ENCODE measurements at places on chromosomes 7 and 10.

GRCh38 chr7:130982160-130982638 is 248.2 kb upstream of the KLF14 start:
- peak; percentile 81 for DNase-seq

- no peak for DNase-seq
Measured at GRCh38 chr10:32417911-32418547, 27.9 kb upstream of the CCDC7 start.

DNA sequence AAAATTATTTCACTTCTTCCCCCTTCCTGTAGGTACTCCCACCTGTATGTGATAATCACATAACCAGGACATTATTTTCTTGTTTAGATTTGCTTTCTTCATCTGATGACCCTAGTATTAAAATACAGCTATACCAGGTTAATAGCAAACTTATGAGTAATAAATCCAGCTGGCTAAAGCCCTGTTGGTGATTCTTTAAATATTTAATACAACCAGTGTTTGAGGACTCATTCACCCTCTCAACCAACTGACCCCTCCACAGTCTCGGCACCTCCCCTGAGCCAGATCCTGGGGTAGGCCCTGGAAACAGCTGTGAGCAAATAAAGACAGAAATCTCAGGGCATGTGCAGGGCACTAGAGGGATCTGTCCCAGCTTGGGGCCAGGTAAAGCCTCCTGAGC is 58.5 kb downstream of the BLNK start:
- no peak for DNase-seq

GRCh38 chr7:149680331-149681025 is 92.9 kb downstream of the ZNF467 start:
- no peak for DNase-seq

DNA sequence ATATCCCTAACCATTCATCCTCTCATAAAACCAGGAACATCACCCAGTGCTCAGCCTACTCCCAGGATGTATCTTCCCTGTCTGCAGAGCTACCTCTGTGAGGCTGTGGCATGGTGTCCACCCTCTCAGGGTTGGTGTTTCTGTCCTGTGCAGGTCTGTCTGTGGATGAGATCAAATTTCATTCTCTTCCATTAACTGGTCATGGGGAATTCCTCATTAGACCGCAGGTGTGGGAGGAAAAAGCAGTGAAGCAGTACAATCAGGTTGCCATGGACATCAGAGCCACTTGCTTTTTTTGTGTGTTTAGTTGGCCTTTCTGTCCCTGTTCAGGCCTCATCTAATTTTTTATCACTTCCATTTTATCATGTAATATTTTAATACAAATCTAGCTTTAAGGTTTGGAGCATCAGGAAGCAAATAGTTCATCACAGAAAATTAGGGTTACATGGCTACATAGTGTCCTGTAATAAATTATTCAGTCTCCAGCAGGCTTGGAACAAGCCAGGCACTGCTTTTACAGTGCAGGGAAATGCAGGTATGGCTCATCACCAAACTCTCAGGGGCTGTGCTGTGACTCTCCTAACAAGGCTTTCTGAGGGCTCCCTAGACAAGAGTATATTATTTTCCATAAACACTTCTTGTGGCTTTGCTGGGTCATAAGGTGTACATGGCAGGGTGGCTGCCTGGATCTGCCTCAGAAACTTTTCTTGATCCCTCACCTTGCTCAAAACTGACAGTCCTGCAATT is 594.9 kb upstream of the IGFBP3 start:
- DNase-seq, result no peak

DNA sequence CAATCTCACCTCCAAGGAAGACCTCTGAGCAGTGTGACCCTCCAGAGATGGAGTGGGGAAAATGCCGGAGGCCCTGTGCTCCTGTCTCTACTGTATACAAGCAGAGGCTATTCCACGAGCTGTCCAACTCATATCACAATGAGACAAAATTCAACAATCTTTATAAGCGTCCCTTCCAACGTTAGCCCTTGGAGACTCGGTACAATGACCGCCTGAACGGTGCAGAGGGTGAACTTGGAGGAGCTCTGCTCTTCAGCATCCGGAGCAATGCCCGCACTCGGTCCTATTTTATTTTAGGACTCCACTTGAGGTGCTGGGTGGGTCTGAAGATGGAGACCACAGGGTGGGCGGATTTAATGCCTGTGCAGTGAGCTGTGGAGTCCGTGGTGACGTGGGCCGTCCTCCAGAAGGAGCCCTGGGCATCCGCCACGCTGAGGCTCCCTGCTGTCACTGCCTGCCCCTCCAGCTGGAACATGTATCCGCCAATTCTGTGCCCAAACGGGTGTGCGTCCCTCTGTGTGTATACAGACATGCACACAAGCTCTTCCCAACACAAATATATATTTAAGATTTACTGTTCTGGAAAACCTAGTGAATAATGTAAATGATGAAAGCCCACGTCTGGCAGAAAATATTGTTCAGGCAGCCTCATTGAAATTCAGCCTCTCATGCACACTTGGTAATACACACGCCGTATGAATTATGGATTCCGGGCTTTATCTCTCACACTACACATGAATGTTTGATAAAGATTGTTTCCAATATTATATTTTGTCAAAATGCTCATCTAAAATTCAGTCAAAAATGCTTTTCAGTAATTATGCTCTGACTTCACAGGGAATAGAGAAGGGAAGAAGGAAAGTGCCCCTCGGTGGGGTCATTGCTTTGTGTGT is 239.9 kb upstream of the ZMIZ1 start:
- no peak for DNase-seq

DNA sequence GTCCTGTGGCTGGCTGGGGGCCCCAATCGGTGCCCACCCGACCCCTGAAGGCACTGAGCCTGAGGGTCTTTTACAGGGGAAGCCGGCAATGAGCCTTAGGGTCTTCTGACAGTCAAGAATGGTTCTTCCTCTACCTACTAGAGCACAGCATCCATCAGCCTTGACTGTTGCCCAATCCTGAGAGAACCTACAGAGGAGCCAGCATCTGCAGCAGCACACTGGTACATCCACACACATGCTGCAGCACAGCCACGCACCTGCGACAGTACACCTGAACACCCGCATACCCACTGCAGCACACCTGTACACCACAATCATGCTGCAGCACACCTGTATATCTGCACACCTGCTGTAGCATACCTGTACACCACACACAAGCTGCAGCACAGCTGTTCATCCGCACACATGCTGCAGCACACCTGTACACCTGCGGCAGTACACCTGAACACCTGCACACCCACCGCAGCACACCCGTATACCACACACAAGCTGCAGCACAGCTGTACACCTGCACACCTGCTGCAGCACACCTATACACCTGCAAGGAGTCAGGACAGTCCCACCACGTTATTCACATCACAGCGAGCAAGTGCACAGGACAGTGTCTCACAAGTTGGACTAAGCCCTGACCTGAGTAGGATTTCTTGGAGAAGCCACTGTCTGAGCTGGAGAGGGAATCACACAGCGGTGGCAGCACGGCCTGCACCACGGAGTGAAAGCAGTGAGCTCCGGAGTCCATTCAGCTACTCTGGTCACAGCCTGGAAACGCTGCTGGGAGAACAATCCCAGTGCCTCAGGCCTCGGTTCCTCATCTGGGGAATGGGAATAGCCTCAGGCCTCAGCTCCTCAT is 56.4 kb downstream of the VIPR2 start:
- no peak for DNase-seq

DNA sequence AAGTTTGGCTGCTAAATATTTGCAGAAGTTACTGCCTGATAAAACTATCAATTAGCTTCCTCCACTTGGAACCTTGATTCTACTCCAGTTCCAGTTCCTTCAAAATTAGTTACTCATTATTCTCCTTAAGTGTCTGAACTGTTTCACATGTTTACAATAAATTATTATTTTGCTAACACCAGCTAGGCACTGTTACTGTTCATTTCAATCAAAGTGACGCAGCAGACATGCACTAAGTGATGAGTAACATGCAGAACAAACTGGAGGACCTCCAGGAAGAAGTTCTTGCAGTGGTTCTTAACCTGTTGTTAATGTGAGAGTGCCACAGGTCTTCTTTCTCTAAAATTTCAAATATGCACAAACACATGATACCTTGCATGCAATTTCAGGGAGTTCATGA is 491.8 kb upstream of the SEMA3A start:
- no peak for DNase-seq

Measured in T-helper 2 cell (primary cell).